ENCODE measurements at places on chromosomes 7 and 10.
A peak's percentile ranks its signal among the peaks of the same experiment; 100 is the strongest.

DNA sequence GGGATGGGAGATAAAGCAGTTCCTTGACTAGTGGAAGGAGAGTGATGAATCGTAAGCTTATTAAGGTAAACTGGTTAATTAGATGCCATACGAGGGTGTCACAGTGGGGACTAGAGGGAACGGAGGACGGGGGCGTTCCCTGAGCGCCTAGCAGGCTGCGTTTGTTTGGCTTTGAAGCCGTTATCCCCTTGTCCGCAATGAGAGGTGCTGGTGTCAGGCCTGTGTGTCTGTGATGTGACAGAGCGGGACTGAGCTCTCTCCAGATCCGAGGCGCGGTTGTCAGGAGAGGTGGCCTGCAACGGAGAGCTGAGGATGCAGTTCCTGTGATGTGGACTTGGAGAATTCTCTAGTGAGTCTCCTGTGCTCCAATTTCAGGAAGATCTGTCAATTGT, 60.0 kb upstream of the PRPS1L1 start:
- DNase-seq, result no peak

- DNase-seq, result no peak
Observed at GRCh38 chr10:693506-693905, 4.0 kb upstream of the DIP2C start.

DNA sequence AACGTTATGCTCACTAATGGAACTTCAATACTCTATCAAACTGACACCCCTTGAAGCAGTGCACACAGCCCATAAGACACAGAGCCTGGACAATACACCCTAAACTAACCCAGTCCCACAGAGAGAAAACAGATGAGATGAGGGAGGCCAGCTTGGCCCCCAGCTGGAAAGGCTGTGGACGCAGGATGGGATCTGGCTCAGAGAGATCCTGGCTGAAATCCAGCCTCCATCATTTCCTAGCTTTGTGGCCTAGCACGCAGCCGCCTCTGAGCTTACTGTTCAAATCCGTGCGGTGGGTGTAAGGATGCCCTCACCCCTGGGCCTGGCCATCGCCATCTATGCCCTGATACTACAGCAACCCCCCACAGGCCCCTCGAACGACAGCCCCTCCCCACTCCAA, 32.7 kb downstream of the SNX8 start:
- peak; percentile 41 for DNase-seq

DNA sequence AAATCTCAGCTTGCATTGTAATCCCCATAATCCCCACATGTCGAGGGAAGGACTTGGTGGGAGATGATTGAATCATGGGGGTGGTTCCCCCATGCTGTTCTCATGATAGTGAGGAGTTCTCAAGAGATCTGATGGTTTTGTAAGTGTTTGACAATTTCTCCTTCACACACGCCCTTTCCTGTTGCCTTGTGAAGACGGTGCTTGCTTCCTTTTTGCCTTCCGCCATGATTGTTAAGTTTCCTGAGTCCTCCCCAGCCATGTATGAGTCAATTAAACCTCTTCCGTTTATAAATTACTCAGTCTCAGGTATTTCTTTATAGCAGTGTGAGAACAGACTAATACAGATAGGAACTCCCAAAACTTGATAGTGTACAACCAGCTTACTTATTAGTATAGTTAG, 98.6 kb downstream of the CREM start:
- DNase-seq, result no peak

GRCh38 chr10:93495654-93496321, 624 bp upstream of the CEP55 start:
- peak; percentile 51 for DNase-seq

- no peak for DNase-seq
Observed at GRCh38 chr7:135712796-135713195, 15.2 kb downstream of the SLC13A4 start.

- no peak for DNase-seq
Observed at GRCh38 chr7:47693216-47693615, 111.3 kb upstream of the TNS3 start.

- DNase-seq, result no peak
Observed at GRCh38 chr7:101943889-101944600, 126.6 kb downstream of the CUX1 start.

- peak; percentile 82 for DNase-seq
Observed at GRCh38 chr7:70434376-70434775, 697.6 kb upstream of the GALNT17 start.

DNA sequence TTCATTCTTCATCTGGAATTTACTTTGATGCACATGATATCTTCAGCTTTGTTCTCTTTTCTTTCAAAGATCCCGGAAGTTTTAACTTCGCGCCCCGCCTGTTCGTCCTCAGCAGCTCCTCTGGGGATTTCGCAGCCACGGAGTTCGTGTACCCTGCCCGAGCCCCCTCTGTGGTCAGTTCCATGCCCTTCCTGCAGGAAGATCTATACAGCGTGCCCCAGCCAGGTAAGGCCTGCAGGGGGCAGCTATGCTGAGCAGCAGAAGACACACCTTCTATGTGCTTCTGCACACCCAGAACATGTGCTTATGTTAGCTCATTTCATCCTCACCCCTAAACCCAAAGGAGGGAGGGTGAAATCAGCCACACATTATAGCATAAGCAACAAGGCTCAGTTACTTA, 79.7 kb upstream of the LYZL2 start:
- DNase-seq, result no peak

DNA sequence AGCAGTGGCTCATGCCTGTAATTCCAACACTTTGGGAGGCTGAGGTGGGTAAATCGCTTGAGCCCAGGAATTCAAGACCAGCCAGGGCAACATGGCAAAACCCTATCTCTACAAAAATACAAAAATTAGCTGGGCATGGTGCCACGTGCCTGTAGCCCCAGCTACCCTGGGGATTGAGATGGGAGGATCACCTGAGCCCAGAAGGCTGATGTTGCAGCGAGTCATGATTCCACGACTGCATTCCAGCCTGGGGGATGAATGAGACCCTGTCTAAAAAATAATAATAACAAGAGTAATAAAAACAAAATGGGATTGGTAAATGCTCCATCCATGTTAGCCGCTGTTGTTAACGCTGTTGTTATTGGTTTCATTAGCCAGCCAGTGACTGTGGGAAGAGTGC, 1.3 kb upstream of the HKDC1 start:
- no peak for DNase-seq
